ENCODE measurements at places on chromosomes 11 and 22.

DNA sequence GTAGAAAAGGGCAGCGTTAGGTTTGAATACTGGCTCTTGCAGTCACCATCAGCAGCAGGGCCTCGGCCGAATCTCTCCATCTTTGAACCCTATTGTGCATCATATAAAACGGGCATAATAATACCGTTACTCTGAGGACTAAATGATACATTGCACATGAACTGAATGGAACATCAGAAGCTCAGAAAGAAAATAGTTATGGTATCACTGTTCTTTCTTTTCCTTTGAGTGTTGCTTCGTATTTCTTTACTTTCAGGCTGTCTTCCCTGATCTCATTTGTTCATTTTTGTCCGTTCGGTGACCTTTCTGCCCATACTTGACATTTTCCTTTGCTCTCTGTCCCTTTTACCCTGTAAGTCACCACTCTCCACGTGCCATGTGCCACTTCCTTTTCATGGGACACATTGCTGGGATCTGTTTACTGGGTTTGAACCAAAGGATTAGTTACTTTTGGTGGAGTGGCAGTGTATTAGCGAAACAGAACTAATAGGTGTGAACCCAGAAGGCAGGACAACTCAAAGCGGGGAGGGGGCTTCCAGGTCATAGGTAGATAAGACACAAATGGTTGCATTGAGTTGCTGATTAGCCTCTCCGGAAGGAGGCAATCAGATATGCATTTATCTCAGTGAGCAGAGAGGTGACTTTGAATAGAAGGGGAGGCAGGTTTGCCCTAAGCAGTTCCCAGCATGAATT is 717 bp upstream of the ZNF202 start:
- no peak for DNase-seq

DNA sequence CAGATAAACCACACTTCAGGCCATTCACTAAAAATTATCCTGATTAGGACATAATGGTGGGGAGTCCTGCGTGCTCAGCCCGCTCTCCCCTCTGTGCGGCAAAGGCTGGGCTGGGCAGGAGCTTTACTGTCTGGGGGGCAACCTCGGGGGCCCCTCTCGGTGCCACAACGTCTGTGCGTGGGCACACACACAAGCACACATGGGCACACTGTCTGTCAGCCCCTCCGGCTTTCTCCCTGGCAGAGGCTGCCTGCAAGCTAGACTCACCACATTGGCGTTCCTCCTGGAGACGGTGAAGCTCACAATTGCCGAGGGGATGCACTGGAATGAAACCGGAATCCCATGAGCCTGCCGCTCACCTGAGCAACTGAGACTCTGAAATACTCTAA is 5.2 kb downstream of the MLC1 start:
- DNase-seq, result peak; percentile 58

GRCh38 chr22:49487950-49488349 is 339.7 kb downstream of the BRD1 start:
- no peak for DNase-seq

GRCh38 chr22:37210041-37210803 is 2.1 kb downstream of the SSTR3 start:
- no peak for DNase-seq

DNA sequence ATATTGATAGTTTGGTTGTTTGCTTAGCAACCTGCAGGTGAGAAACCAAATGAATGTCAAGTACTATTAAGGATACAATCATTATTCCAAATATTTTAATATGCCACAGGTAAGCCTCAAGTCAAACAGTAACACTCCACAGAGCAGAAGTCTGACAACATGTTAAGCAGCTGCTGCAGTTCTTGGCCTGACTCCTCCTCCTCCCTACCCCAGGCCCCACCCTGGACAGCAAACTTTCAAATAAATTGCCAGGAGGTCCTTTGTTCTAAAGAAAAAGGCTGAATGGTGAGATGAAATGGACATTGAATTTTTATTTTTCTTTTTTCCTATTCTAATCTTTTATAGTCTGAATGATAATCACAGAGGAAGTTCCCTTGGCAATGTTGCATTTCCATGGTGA is 260.0 kb upstream of the POU2AF2 start:
- no peak for DNase-seq

GRCh38 chr11:129959687-129960086 is 42.9 kb downstream of the PRDM10 start:
- no peak for DNase-seq

- DNase-seq, result no peak
These were observed 217.8 kb downstream of the NELL1 start for GRCh38 chr11:20887137-20887536.

- DNase-seq, result peak; percentile 34
These were observed 363.6 kb downstream of the CTTN start for GRCh38 chr11:70761908-70762337.

DNA sequence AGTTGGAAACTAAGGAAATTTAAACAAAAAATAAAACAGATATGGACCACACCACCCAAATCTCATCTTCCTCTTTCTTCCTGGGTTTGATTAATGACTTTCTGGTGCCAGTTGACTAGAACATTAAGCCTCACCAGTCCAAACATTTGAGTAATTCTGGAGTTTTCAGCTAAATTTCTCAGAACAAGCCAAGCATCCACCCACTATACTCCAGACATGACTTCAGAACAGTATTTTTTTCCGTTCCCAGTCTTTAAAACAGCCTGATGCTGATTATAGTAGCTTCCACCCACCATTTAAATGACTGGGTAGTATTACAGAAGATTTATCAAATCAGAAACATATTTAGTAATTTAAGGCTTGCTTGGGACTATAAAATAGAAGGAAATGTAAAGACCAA is 230.9 kb upstream of the UBASH3B start:
- no peak for DNase-seq

- DNase-seq, result peak; percentile 99
These were observed 4.1 kb downstream of the CD248 start for GRCh38 chr11:66312549-66313320.

- DNase-seq, result no peak
These were observed 32.4 kb downstream of the KCNQ1 start for GRCh38 chr11:2477254-2477653.

DNA sequence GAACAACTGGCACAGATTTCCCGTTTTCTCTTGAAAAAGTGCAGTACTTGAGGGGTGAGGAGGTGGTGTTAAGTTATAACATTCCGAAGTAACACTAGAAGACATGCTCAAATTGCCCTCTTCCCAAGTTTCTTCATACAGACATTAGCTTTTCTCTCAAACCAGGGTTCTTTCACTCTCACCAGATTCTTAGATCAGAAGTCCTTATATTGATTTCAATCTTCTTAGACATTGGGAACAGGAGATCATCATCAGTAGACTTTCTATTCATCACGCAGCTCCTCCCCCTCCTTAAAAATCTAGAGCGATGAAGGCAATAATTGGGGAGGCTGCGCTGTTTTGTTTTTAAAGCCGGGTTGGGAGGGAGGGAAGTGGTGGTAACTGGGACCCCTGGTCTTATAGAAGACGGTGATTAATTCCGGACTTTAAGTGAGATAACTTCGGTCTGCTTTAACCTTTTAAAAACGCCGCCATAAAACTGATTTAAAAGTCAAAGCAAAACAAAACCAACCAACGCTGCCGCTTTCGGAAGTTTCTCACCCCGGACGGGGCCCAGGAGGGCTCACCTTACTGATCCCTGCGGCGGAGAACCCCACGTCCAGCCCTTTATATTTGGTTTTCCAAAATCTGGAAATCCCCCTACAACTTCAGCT is 665 bp downstream of the USP28 start:
- no peak for DNase-seq

- DNase-seq, result no peak
These were observed 49.1 kb downstream of the ARHGAP8 start for GRCh38 chr22:44801476-44801875.

DNA sequence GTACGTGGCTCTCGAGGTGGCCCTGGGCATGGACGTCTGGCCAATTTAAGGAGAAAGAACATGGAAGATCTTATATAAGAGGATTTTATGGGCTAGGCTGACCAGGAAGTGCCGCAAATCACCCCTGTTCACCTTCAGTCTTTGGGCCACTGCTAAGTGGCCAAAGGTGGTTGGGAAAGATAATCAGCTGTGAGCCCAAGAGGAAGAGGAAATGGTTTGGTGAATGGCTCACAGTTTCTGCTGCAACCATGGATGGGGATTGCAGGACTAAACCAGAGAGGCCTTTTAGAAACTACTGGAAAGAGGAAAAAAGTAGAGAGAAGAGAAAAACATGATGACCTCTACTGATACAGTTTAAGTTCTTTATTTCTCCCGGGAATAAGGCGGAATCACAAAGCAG is 96.0 kb upstream of the ARHGAP20 start:
- DNase-seq, result no peak

- DNase-seq, result no peak
These were observed 10.9 kb downstream of the MICAL3 start for GRCh38 chr22:18013436-18013835.

DNA sequence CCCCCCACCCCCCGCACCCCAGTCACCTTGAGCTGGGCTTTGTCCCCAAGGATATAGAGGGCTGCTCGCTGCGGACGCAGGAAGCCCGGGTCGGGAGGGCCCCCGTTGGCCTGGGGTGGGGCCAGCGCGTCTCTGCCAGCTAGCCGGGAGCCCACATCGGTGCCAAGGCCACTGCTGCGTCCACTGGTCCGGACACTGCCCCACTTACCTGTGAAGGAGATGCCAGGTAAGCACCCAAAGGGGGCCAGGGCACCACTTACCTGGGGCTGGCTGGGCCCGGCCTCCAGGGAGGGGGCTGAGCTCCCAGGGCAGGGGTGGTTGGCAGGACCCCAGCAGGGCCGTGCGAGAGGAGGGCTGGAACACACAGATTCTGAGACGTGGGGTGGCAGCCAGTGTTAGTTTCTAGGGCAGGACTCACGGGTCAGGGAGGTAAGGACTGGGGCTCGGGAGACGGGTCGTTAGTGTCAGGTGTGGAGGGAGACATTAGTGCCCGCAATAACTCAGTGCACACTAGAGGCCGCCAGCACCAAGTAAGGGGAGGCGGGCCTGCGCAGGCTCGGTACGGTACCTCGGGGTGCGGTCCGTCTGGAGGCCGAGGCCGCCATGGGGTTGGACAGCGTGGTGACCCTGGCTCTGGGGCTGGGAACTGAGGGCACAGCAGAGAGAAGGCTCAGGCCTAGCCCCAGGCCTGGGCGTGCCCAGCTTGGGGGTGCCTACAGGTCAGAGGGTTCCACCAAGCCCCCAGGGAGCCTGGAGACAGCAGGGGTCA is 18.2 kb downstream of the SBF1 start:
- no peak for DNase-seq

DNA sequence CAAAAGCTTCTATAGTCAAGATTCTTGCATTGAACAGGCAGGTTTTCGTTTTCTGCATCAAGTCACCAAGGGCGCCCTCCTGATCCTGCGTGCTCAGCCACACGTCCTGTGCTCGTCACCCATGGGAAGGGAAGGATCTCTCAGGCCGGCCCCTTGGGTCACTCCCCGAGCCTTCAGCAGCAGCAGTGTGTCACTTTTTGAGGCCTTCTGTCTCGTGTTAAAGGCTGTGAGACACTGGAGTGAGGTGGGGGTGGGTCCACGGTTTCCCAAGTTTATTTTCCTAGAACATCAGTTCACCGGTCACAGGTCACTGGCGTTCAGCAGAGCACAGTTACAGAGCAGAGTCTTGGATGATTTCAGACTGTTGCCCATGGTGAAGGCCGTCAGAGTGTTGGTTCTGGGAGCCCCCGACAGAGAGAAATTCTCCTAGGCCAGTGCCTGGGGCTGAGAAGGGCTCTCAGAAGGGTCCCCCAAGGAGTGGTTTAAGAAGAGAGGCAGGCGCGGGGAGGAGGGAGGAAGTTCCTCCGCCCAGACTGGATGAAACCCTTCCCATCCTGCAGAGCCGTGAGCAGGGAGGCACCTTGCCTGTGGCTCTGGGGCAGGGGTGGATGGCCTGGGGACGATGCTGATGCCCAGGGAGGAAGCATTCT is 13.5 kb upstream of the ADORA2A start:
- no peak for DNase-seq

GRCh38 chr11:114132417-114132816 is 72.9 kb downstream of the ZBTB16 start:
- DNase-seq, result peak; percentile 47

DNA sequence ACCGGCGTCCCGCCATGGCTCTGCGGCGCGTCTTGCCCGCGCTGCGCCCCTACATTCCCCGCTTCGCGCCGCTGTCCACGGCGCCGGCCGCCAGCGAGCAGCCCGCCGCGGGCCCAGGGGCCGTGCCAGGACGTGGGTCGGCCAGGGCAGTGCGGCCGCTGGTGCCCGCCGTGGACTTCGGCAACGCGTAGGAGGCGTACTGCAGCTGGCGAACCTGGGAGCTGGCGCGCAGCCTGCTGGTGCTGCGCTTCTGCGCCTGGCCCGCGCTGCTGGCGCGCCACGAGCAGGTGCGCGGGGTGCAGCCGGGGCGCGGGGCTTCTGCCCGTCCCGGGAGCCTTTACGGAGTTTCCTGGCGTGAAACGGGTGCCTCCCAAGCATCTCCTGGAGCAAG is 20.1 kb downstream of the DGCR6L start:
- no peak for DNase-seq

GRCh38 chr22:36439481-36440271 is 41.8 kb downstream of the TXN2 start:
- DNase-seq, result peak; percentile 79

- no peak for DNase-seq
These were observed 91.5 kb downstream of the CACNA1I start for GRCh38 chr22:39661842-39662685.

DNA sequence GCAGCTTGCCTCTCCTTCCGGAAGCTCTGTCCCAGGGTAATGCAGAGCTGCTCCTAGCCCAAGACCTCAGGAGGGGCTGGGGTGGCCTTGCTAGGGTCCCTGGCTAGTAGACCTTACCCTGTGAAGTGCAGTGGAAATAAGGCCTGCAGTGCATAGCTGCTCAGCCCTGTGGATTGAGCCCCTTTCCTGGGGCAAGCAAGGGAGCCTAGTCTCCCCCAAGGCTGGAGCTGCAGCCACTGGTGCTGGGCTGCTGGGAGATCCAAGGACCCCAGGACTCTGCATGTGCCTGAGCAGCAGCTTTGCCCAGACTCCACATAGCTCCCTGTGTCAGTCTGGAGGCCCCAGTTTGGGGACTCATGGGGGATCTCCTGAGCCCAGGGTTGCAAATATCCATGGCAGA is 57.9 kb downstream of the FANCF start:
- no peak for DNase-seq

Data from aorta (tissue), 5 donors.